ENCODE measurements at places on chromosomes 1 and 21.

DNA sequence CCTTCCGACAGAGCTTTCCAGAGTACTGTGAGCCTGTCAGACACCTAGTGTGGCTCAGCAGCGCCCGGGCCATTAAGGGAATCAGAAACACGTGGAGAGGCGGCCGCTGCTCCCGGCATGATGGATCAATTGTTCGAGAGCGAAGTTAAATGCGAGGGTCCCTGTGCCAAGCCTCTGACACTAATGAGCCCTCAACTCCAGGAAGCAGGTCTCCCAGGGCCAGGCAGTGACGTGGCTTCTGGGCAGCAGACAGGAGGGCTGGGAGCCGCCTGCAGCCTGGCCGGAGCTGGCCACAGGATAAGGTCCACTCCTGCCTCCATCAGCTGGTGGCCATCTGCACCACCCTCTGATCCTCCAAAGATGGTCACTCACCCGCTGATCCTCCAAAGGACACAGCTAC lies 67.5 kb upstream of the CLDN14 start:
- DNase-seq: no peak

- DNase-seq: no peak
Measured at GRCh38 chr1:246724731-246725095, 504 bp downstream of the SCCPDH start.

DNA sequence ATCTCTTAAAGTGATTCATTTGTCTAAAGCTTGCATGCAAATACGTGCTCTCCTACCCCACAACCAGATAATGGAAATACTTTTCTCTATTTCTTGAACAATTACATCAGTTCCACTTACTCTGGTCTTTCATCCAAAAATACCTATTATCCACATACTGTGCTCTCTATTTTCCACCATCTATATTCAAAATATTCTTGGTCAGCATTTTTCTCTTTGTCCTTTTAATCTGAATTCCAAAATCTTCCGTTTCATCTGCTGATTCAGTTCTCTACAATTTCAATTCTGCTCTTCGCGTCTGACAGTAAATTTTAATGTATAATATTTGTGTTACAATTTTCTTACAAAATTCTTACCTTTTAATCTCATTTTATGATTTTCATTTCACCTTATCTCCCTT lies 110.3 kb downstream of the ZNF648 start:
- DNase-seq: no peak

GRCh38 chr1:236673289-236673919 lies 12.9 kb upstream of the ACTN2 start:
- no peak for DNase-seq

GRCh38 chr1:31327381-31327780 lies 30.5 kb downstream of the ZCCHC17 start:
- DNase-seq: no peak

Data from stimulated activated CD4-positive, alpha-beta T cell treated with anti-CD3 and anti-CD28 coated beads, Interleukin-4, amount 100 ng/mL, for 1 hour (primary cell).